D341Med (cell line): ENCODE measurements at places on chromosomes 3 and 15.

GRCh38 chr15:100170291-100171210 is 171.2 kb downstream of the ADAMTS17 start:
- DNase-seq: no peak

GRCh38 chr3:108114423-108115065 is 23.7 kb upstream of the CD47 start:
- no peak for DNase-seq

- DNase-seq: no peak
Measured at GRCh38 chr3:50525987-50526386, 22.6 kb upstream of the CACNA2D2 start.

DNA sequence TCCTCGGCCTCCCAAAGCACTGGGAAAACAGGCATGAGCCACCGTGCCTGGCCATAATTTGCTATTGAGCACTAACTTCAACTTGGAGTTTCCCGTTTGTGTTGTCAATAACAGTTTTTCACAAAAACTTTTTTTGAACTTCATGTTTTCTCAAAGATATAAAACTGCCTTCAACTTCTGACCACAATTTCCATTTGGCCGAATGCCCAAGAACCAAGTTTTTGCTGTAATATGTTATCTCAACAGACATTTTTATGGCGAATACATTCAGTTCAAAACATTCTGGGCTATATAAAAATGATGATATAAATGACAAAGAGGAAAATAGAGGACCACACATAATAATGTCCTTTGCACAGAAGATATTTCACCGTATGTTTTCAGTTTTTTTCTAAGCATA is 56.4 kb downstream of the NEDD4 start:
- no peak for DNase-seq

DNA sequence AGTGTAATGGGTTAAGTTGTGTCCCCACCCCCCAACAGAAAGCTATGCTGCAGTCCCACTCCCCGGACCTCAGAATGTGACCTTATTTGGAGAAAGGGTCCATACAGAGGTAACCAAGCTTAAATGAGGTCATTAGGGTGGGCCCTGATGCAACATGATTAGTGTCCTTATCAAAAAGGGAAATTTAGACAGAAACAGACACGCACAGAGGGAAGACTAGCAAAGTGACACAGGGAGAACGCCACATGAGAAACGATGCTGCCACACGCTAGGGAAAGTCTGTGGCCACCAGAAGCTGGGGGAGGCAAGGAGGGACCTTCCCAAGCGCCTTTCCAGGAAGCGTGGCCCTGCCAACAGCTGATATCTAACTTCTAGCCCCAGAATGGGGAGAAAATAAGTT is 65.4 kb downstream of the RPN1 start:
- no peak for DNase-seq

GRCh38 chr15:84022516-84022915 is 213.1 kb upstream of the GOLGA6L4 start:
- DNase-seq: no peak

GRCh38 chr3:73706771-73707170 is 82.0 kb upstream of the PDZRN3 start:
- DNase-seq: no peak

- DNase-seq: no peak
Measured at GRCh38 chr3:36891701-36892160, 53.1 kb downstream of the TRANK1 start.

- no peak for DNase-seq
Measured at GRCh38 chr15:54644796-54645195, 551.9 kb downstream of the RSL24D1 start.

- no peak for DNase-seq
Measured at GRCh38 chr3:114490829-114491228, 197.0 kb downstream of the TIGIT start.

DNA sequence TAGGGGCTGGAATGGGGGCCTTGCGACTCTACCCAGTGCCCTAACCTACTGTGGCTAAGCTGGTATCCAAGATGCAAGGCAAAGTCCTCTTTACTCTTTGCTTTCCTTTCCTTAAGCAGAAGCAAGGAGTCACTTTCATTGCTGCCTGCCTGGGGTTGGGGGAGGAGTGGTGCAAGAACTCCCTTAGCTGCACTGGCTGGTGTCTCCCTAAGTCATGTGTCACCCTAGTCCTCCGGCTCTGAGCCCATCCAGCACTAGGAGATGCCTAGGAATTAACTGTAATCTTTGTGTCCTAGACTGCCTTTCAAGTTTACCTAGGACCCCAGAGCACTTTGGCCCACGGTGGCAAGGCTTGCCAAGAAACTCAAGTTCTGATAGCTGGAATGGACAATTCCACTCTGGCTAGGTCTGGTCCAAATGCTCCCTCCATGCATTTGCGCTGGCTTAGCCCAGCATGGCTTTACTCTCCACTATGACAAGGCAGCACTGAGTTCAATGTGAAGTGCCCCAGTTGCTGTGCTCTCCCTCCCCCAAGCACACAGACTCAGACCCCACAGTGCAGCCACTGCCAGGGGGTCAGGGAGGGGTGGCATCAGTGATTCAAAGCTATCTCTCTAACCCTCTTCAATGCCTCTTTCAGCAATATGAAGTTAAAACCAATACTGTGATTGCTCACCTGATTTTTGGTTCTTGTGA is 58.7 kb downstream of the ESYT3 start:
- no peak for DNase-seq

DNA sequence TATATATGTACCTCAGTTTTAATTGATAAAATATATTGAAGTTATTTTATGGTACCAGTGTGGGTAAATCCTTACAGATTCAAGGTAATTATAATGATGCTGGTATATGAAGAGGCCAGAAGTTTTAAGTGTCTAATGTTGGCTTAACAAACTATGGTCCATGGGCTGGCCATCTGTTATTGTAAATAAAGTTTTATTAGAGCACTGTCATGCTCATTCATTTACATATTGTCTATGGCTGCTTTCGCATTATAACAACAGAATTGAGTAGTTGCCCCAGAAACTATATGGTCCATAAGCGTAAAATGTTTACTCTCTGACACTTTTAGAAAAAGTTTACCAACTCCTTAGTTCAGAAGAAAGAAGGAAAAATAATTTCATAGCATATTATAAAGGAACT is 67.9 kb downstream of the MEF2A start:
- no peak for DNase-seq

- no peak for DNase-seq
Measured at GRCh38 chr15:40100123-40100946, 8.3 kb downstream of the BMF start.

DNA sequence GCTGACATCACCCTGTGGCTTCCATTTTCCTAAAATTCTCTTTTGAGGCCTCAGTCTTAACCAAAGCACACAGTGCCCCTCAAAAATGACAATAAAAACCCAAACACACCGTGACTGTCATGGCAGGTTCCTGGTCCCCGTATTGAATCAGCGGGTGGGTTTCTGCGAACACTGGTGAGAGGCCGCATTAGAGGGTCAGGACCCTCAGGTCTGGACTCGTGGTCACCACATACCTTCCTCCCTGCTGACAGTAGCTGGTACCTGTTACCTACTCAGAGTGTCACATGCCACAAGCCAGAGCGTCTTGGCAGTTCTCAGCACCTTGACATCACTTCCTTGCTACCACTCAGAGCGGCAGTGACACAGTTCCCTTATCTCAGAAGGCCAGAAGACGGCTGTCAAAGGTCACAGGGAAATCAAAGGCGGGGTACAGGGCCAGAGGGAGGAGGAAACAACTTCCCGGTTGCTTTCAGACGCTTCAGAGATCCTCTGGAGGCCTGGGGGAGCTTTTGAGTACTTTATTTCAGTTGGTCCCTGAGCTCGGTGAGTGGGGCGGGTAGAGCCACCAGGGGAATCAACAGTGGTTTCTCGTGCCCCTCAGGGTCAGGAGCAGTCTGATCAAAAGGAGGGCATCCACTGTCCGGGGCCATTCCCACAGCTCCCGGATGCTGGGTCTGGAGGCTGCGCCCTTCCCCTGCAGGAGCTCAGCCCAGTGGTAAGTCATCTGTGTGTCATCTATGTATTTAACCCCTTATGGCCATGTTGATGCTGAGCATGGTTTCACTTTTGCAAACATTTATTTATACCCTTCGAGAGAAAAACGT is at the start of the genes CCR5AS and CCRL2:
TSS of gene CCR5AS (minus strand) at position 279 of the 824 bp plus-strand sequence.
TSS of gene CCRL2 (plus strand) at position 472 of the 824 bp plus-strand sequence. CDS start 821 bp downstream, outside the sequence.
- no peak for DNase-seq

DNA sequence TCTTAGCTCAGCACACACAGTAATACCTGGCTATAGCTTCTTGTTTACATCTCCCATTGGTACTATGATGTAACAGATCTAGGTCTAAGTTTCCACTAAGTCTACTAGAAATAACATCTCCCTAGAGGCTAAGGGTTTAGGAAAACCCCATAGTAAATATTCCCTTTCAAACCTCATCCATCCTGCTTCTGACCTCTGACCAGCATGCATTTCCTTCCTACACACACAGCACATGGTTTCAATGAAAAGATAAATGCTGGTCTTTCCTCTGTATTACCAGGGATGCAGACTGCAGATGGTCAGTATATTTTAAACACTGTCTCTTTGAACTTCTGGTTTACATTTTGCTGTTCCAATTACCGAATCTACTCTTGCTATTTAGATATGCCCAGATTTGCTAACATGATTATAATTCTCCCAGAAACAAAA is 96.6 kb downstream of the EFL1 start:
- no peak for DNase-seq

- no peak for DNase-seq
Measured at GRCh38 chr3:14235003-14235911, 56.6 kb downstream of the LSM3 start.

DNA sequence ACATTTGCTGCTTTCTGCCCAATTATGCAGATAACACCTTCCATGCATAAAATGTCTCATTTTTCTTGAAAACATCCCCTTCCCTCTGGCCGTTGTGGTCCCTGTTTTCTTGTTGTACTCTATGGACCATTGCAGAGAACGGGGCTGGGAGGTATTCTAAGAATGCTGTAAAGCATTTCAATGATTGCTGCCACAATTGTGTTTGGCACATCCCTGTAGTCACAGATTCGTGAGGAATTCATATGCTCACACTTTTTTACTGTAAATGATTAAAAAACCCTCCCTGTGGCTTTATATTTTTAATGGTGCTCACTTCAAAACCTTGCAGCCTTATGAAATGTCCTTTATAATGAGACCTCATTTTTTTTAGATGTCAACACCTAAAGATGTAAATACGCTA is 207.2 kb upstream of the GBE1 start:
- no peak for DNase-seq

DNA sequence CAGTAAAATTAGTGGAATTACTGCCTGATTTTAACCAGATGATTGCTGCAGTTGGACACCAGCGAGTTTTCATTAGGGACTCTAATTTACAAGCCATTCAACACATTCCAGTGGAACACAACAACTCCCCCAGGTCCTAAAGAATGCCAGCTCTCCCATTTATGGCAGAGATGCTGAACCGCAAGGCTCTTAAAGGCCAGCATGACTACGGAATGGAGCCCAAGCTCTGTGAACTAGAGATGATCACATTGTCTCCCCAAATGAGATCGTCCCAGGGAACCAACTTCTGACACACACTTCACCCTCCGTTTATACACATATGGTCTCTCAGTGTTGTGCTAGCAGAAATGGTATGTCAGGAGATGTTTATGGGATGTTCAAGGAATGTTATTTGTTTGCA is 446.2 kb upstream of the NR2F2 start:
- DNase-seq: no peak

DNA sequence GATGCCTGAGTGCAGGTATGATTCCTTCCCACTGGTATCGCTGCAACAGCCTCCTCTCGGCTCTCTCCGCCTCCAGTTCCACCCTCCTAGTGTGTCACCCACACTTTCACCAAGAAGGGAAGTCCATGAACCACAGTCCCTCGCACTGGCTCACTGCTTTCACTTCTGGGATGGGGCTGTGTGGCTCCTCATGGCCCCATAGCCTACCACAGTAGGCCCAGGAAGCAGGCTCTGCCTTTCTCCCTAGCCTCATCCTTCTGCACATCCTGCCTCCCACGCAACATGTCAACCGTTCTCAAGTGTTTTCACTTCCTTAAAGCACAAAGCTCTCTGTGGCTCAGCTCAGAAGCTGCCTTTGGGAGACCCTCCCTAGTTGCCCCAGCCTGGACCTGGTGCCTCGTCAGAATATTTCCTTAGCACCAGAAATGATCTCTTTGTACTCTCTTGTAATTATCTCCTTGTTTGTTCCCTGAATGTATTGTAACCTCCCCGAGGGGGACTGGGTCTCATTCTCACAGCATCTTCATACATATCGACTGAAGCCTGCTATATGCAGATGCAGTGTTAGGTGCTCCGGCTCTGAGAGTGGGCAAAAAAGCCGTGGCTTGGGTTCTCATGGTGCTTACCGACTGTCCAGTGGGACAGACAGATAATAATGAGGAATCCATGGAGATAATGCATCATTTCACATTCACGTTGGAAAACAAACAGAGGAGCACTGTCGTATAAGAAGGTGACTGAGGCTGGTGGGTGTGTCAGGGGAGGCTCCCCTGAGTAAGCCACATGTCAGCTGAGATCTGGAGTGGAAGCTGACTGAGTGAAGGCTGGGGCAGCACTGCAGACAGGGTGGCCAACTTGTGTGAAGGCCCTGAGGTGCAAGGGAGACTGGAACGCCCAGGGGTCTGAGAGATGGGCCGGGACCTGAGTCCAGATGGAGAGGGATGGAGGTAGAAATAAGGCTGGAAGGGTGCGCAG is 107.1 kb downstream of the DGKG start:
- no peak for DNase-seq

GRCh38 chr3:68631850-68632545 is 300.3 kb downstream of the TAFA4 start:
- DNase-seq: no peak

DNA sequence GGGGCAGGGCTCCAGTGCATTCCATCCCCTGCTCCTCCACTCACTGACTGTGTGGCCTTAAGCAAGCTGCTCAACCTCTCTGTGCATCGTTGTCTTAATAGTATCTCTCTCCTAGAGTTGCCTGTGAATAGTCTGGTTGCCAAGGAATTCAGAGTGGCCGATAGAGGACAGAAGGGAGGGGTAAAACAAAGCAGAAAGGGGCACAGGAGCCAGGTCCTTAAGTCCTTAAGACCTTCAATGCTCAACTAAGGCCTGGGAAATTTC is 13.7 kb upstream of the CYP11A1 start:
- DNase-seq: no peak

DNA sequence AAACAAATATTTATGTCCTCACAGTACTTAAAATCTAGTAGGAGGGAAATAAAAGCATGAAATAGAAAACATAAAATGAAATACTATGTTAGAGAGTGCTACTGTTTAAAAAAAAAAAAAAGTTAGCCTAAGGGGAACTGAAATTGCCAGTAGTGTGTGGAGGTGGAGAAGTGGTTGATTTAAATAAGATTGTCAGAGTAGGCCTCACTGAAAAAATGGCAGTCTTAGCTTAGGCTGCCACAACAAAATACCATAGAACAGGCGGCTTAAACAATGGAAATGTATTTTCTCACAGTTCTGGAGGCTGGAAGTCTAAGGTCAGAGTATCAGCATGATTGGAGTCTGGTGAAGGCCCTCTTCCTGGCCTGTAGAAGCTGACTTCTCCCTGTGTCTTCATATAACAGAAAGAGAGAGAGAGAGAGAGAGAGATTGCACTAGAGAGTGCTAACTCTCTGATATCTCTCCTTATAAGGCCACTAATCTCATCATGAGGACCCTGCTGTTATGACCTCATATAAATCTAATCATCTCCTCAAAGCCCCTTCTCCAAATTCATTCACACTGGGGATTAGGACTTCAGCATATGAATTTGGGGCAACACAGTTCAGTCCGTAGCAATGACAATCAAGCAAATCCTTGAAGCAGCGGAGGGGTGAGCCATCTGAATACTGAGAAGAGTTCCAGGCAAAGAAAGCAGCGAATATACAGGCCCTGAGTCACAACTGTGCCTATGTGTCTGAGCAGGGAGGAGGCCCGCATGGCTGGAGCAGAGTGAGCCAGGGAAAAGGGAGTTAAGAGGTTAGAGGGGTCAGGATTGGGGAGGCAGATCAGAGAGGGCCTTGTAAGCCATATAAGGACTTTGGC is 23.6 kb upstream of the LRRC34 start:
- no peak for DNase-seq
